ENCODE measurements at places on chromosomes 4 and X. TPM values are rescaled to one million over a fixed set of nuclear protein-coding genes. Genes with fewer than 3 reads are reported as not detected.

The H2BW2 gene
- total RNA-seq: not detected

The ARHGAP6 gene
- total RNA-seq: 40.9 TPM

The GPAT3 gene
- 8.4 TPM for total RNA-seq

The PAGE2B gene
- not detected for total RNA-seq

- no peaks in the 10 kb centered on the region for H3K36me3 ChIP-seq
- peak overlapping the region; percentile 52 for H3K4me3 ChIP-seq
- no peaks in the 10 kb centered on the region for H3K27me3 ChIP-seq
- no peaks in the 10 kb centered on the region for H3K4me1 ChIP-seq
- peak overlapping the region; percentile 95 for H3K27ac ChIP-seq
These were observed 311 bp downstream of the RNF113A start for GRCh38 chrX:119871245-119871598.

- H3K4me3 ChIP-seq: no peak overlapping the region
- H3K27ac ChIP-seq: no peak overlapping the region
- no peaks in the 10 kb centered on the region for H3K27me3 ChIP-seq
- H3K36me3 ChIP-seq: no peaks in the 10 kb centered on the region
These were observed 12.7 kb downstream of the ADGRL3 start for GRCh38 chr4:61212788-61213187.

GRCh38 chr4:182862921-182863320, 54.3 kb downstream of the DCTD start:
- no peak overlapping the region for H3K4me3 ChIP-seq
- H3K27me3 ChIP-seq: no peaks in the 10 kb centered on the region
- H3K36me3 ChIP-seq: no peaks in the 10 kb centered on the region
- H3K27ac ChIP-seq: no peak overlapping the region
- peak; percentile 83 for DNase-seq
- peaks cover 11% of the 10 kb centered on the region for H3K4me1 ChIP-seq

- no peaks in the 10 kb centered on the region for H3K36me3 ChIP-seq
- DNase-seq: no peak
- no peaks in the 10 kb centered on the region for H3K27me3 ChIP-seq
- H3K4me1 ChIP-seq: no peaks in the 10 kb centered on the region
These were observed 21.8 kb upstream of the IQSEC2 start for GRCh38 chrX:53303195-53303594.

GRCh38 chrX:53494436-53494835, 60.3 kb upstream of the HSD17B10 start:
- no peaks in the 10 kb centered on the region for H3K36me3 ChIP-seq
- H3K4me3 ChIP-seq: no peak overlapping the region
- H3K4me1 ChIP-seq: no peaks in the 10 kb centered on the region
- no peaks in the 10 kb centered on the region for H3K27me3 ChIP-seq
- no peak for DNase-seq
- H3K27ac ChIP-seq: no peak overlapping the region

DNA sequence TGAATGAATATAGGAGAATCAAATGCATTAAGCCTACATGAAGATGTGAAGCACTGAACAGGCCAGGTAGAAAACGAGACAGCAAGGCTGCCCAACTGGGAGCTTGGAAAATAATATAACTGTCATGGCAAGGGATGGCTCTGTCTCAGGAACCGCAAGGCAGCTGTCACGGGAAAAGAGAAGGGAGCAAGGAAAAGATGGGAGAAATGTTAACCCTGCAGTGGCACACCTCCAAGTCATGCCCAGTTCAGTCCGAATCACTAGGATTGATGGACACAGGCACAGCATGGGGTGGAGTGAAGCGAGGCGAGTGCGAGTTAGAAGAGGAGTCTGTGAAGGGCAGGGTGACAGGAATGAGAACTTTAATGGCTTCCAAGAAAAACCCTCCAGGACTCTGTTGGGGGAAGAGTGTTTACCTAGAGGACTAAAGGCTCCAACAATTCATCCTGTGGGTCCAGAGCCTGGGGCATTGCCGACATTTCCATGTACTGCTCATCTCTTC, 144.1 kb upstream of the ETNPPL start:
- H3K27ac ChIP-seq: no peak overlapping the region
- no peaks in the 10 kb centered on the region for H3K27me3 ChIP-seq
- H3K4me1 ChIP-seq: no peaks in the 10 kb centered on the region
- no peak overlapping the region for H3K4me3 ChIP-seq
- H3K36me3 ChIP-seq: no peaks in the 10 kb centered on the region
- DNase-seq: no peak

DNA sequence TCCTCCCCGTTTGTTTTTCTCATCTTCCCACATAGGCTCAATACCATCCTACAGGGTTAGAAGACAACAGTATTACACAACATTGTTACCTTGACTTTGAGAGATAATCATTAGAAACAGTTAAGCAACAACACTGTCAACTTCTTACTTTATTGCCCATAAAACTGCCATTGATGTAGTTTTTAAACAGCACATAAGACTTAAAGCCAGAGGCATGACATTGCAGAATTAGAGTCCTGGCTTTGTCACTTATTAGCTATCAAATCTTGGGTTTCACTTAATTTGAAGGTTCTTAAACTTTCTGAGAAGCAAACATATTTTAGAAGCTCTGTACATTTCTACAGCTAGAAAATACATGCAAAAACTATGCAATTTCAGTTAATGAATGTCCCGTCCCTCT, 41.8 kb downstream of the EIF4E start:
- H3K27me3 ChIP-seq: no peaks in the 10 kb centered on the region
- no peak for DNase-seq
- H3K27ac ChIP-seq: no peak overlapping the region
- H3K4me1 ChIP-seq: peaks cover 4% of the 10 kb centered on the region
- H3K36me3 ChIP-seq: peaks cover 68% of the 10 kb centered on the region
- H3K4me3 ChIP-seq: no peak overlapping the region

- H3K4me3 ChIP-seq: no peak overlapping the region
- H3K27ac ChIP-seq: no peak overlapping the region
- DNase-seq: no peak
- H3K4me1 ChIP-seq: no peaks in the 10 kb centered on the region
- no peaks in the 10 kb centered on the region for H3K27me3 ChIP-seq
These were observed 136.3 kb downstream of the HS6ST2 start for GRCh38 chrX:132821974-132822633.

DNA sequence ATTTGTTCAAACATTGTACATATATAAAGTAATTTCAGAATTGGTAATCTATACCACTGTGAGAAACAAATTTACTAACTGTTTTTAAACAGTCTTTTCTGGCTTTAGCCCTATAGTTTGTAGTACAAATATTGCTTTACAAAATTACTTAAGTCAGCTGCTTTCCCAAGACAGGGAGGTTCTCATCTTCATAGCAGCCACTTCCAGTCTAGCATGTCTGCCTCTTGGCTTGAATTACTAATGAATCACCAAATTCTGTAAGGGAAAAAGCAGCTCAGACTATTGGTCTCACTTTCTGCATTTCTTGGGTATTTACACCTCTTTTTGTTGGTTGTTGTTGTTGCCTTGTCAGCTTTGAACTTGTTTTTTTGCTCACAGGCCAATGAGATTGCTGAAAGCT, 187.2 kb downstream of the NPFFR2 start:
- DNase-seq: no peak
- H3K4me3 ChIP-seq: no peak overlapping the region
- H3K4me1 ChIP-seq: no peaks in the 10 kb centered on the region
- H3K27ac ChIP-seq: no peak overlapping the region
- no peaks in the 10 kb centered on the region for H3K36me3 ChIP-seq

GRCh38 chr4:159764343-159764952, 661.6 kb downstream of the RAPGEF2 start:
- H3K27me3 ChIP-seq: no peaks in the 10 kb centered on the region
- H3K4me1 ChIP-seq: no peaks in the 10 kb centered on the region
- DNase-seq: no peak
- no peaks in the 10 kb centered on the region for H3K36me3 ChIP-seq
- no peak overlapping the region for H3K4me3 ChIP-seq
- H3K27ac ChIP-seq: no peak overlapping the region

GRCh38 chrX:150517303-150517910, 51.0 kb upstream of the MTM1 start:
- no peaks in the 10 kb centered on the region for H3K4me1 ChIP-seq
- no peak overlapping the region for H3K27ac ChIP-seq
- H3K27me3 ChIP-seq: no peaks in the 10 kb centered on the region
- no peak for DNase-seq
- no peaks in the 10 kb centered on the region for H3K36me3 ChIP-seq

DNA sequence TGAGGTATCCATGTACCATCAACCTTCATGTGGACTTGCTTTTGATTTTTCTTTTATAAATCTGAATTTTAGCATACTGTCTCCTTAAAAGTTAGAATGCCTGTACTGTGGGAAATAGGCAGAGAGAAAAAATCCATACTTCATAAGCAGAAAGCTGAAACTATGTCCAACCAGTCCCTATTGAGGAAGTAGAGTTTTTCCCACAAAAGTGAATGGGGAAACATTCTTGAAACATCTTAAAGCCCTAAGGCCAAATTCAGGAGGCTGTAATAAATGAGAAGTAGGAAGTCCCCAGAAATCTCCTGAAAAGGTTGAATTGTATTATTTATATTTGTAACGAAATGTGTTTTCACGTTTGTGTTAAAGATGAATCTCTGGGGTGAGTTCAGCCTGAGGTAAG, 56.3 kb downstream of the ENOX2 start:
- H3K4me1 ChIP-seq: no peaks in the 10 kb centered on the region
- no peak overlapping the region for H3K27ac ChIP-seq
- H3K36me3 ChIP-seq: no peaks in the 10 kb centered on the region
- no peaks in the 10 kb centered on the region for H3K27me3 ChIP-seq

DNA sequence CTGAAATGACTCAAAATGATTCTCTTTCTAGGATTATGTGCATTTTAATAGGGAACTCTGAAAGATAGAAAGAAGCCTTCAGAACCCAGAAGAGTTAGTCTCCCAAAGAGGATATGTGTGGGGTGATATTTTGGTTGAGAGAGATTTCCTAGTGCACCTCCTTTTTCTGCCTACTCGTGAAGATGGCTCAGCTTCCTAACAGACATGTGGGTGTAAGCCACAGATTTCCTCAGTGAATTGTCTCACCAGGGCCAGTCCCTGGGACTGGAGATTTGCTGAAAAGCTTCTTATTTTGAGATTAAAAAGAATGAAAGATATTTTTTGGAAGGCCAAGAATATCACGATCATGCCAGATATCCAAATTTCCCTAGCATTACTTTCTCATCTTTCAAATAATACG, 42.8 kb downstream of the MAGEB17 start:
- no peaks in the 10 kb centered on the region for H3K27me3 ChIP-seq
- H3K36me3 ChIP-seq: no peaks in the 10 kb centered on the region
- H3K4me3 ChIP-seq: no peak overlapping the region
- no peak overlapping the region for H3K27ac ChIP-seq
- no peaks in the 10 kb centered on the region for H3K4me1 ChIP-seq
- no peak for DNase-seq

- no peak overlapping the region for H3K4me3 ChIP-seq
- no peaks in the 10 kb centered on the region for H3K4me1 ChIP-seq
- no peaks in the 10 kb centered on the region for H3K27me3 ChIP-seq
- no peak for DNase-seq
- no peak overlapping the region for H3K27ac ChIP-seq
- no peaks in the 10 kb centered on the region for H3K36me3 ChIP-seq
These were observed 224.2 kb downstream of the DMD start for GRCh38 chrX:32987142-32987541.

DNA sequence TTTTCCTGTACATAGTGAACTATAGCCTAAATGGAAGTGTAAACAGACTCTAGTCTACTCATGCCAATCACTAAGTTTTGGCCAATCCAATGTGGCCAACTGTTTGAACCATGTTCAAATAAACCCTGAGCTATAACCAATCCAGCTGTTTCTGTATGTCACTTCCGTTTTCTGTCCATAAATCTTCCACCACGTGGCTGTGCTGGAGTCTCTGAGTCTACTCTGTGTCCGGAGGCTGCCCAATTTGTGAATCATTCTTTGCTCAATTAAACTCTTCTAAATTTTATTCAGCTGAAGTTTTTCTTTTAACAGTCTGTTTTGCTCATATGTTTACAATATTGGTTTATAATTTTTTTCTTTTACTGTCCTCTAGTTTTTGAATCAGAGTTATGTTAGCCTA, 112.3 kb upstream of the BANK1 start:
- no peak overlapping the region for H3K27ac ChIP-seq
- no peaks in the 10 kb centered on the region for H3K4me1 ChIP-seq
- no peak overlapping the region for H3K4me3 ChIP-seq
- H3K27me3 ChIP-seq: no peaks in the 10 kb centered on the region
- DNase-seq: no peak

DNA sequence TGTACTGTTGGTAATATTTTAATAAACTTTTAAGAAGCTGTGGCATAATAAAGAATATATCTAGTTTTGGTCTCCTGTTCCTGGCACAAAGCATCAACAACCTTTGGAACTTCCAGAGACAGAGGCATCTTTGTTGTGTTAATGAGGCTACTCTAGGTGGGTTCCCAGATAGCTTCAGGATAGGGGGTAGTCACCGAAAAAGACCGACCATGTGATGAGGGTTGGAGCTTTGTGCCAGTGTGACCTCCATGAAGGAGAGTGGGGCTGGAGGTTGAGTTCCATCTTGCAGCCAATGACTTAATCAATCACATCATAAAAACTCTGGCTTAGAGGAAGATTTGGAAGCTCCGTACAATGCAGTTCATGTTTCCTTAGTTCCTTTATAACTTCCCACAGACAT, 9.9 kb downstream of the PPAT start:
- no peaks in the 10 kb centered on the region for H3K27me3 ChIP-seq
- no peaks in the 10 kb centered on the region for H3K4me1 ChIP-seq
- H3K4me3 ChIP-seq: no peak overlapping the region
- no peak overlapping the region for H3K27ac ChIP-seq
- no peak for DNase-seq

DNA sequence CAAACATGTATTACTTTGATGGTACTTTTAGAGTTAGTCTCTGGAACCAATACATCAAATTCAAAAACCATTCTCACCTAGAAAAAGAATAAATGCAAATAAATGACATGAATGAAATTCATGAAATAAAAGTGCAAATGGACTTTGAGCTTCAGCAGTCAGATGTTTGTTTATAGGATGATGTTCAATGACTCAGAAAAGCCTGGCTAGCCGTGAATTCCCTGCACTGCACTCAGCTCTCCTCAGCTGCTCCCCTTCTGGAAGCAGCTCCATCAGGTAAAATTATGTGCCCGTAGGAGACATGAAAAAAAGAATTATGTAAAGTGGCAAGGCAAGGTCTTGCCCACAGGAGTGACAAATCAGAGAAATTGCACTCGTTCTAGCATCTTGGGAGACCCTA, 390.6 kb downstream of the GPM6A start:
- no peaks in the 10 kb centered on the region for H3K4me1 ChIP-seq
- H3K36me3 ChIP-seq: no peaks in the 10 kb centered on the region
- H3K27ac ChIP-seq: no peak overlapping the region
